Dermis blood vessel endothelial cell (primary cell): ENCODE measurements at places on chromosomes 16 and 17. TPM values are rescaled to one million over a fixed set of nuclear protein-coding genes. Genes with fewer than 3 reads are reported as not detected.

TRPV3 gene
- not detected in 2 replicates for total RNA-seq

SRL gene
- total RNA-seq: 0.37 and 0.51 TPM in 2 replicates

TRAPPC2L gene
- 31.6 and 46.6 TPM in 2 replicates for total RNA-seq

CAPNS2 gene
- 0.70 and 1.7 TPM in 2 replicates for total RNA-seq

SLFN14 gene
- total RNA-seq: not detected in 2 replicates
